Cortex of kidney (tissue), 1 donor: ENCODE measurements at places on chromosomes 11 and 22.

DNA sequence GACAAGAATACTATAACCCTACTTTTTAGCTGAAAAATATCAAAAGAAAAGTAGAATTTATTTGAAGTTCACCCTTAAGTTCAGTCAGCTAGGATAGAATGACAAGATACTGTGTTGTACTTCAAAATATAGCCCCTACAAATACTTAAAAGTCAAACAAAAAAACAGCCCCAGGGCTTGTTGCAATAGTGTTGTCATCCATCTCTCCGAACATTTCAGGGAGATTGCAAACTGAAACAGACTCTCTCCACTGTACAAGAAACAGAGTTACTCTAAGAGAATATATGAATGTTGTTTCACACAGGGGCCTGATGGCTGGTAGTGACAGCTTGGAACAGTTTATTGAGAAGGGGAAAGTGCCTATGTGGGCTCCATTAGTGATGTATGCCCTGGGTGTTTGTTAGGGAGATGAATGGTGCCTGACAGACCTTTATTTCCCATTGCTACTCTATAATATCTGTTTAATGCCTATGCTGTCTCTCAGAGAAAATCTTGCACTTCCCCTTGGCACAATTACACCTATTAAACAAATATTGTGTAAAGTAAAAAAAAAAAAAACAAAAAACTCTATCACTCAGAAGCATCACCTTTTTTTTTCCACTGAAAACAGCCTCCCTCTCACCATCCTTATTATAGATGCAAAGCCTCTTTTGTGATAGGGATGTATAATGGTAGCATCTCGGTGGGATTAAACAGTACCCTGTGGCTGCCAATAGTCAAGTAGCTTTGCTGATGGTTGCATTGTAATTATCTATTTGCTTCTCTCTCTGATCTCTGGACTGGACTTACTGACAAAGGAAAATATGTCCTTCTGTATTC is 506.3 kb upstream of the LUZP2 start:
- no peak for DNase-seq

GRCh38 chr11:121766991-121767390 is 314.2 kb upstream of the SORL1-AS1 start:
- DNase-seq: no peak

DNA sequence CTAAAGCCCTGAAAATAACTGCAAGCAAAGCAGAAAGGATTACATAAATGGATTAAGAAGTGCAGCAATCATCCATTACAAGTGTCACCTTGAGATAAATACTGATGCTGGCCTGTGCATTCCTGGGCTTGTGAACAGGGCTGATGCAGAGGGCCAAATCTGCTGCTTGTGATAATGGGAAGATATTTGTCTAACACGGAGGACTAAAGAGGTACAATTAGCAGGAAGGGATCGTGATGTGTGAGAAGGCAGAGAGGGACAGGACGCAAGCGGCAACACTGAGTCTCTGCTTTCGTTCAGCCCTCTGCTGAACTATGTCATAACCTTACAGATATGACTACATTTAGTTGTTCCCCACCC is 107.7 kb upstream of the DDI1 start:
- no peak for DNase-seq

DNA sequence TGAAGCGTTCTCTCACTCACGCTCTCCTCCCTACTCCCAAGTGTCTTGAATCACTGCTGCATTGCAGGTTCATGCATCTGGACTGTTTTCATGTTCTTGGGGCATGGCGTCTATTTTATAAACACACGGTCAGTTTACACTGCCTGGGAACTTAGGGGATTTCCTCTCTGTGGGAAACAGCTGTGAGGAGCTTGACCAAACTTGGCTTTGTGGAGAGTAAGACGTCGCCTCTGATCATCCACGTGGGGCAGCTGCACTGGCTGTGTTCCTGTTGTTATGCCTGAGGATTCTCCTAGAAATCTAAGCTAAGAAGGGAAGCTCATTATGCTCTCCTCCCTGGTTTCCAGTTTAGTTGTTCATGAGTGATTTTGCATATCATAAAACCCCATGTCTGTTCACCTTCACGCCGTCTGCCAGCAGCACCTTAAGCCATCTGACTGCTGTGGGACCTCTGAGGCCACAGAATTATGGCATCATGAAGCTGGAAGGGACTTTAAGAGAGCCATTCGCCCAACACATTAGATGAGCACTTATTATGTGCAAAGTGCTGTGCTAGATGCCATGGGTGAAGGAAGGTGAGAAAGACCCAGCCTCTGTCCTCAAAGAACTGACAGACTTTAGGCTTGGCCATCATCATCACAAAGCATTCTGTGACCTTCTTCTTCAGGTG is 38.8 kb upstream of the POU2AF1 start:
- no peak for DNase-seq

GRCh38 chr11:16738947-16739815 is 734 bp downstream of the C11orf58 start:
- DNase-seq: no peak

- no peak for DNase-seq
Observed at GRCh38 chr11:101048479-101048878, 81.1 kb downstream of the PGR start.

- no peak for DNase-seq
Observed at GRCh38 chr11:14673824-14674405, 30.3 kb downstream of the PDE3B start.

DNA sequence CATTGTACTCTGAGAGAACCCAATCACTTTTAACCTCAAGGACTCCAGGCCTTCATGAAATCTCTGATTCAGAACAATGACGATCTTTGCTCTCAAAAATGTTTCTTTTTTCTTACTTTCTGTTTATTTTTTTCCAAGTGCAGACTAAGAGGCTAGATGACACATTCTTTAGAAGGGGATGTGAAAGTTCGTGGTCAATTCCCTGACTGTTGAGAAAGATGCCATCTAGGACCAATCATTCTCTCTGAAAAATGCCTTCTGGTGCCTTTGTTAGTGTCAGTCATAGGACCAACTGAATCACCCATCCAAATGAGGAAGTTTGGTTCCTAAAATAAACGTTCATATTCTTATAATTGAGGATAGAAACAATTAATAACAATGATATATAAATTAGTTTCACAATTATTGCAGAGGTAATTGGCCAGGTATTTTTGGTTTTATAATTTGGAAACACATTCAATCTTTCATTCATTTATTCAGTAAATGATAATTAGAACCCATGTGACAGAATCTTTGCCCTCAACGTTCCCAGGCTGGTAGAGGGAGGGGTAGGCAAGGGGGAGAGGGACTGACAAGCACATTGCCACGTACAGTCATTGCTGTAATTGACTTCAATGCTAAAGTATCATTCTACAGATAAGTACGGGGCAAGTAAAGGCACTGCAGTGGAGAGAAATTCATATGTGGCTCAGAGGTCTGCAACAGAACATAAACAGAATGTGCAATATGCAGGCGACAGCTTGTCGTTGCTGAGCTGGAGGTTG is 333.4 kb upstream of the MPPED2 start:
- no peak for DNase-seq

GRCh38 chr22:20578707-20579106 is 71.3 kb downstream of the MED15 start:
- DNase-seq: no peak

DNA sequence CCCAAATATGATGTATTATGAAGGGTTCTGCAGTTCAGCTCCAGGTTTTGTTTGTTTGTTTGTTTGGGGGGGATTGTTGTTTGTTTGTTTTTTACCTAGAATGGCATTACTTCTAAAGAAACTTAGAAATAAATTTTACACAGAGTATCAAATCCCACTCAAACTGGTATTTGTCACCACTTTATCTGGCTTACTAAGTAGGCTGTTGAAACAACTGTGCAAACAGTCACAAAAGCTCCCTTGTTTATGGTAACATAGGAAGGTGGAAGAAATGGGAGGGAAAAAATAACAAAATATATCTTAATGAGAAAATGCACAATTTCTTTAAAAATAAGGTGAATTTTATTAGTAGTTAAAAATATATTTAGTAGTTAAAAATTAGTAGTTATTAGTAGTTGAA is 108.3 kb upstream of the ANO5 start:
- no peak for DNase-seq

- DNase-seq: no peak
Observed at GRCh38 chr22:36117053-36117554, 43.5 kb downstream of the APOL3 start.

DNA sequence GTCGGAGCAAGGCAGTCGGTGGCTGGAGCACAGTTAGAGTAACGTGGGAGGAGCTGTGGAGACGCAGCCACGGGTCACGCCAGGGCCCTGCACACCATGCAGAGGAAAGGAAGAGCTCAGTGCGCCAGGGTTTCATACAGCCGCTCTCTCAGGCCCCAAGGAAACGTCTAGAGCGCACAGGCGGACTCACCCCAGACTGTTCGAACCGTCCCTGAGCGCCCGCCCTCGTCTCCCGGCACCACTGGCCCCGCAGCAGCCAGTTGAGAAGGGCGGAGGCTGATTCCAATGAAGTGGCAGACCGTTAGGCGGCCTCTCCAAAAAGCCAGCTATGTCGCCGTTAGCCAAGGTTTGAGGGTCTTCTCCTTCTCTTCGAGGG is 483 bp upstream of the HYLS1 start:
- no peak for DNase-seq

DNA sequence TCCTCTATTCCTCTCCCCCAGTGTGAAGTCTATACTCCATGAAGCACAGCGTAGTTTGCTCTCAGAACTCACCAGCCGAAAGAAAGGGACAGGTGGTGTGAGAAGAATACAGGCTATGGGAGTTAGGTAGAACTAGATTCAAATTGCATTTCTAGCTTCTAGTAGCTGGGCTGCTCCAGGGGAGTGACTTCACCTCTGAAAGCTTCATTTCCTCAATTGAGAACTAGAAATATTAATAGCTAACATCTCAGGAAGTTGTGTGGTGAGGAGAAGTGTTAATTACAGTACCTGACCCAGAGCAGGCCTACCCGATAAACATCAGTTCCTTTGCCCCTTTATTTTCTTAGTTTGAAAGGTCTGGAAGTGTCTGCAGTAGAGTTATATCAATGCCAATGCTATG is 484.7 kb upstream of the TENM4 start:
- no peak for DNase-seq

GRCh38 chr22:49550141-49550430 is 277.6 kb downstream of the BRD1 start:
- DNase-seq: no peak

DNA sequence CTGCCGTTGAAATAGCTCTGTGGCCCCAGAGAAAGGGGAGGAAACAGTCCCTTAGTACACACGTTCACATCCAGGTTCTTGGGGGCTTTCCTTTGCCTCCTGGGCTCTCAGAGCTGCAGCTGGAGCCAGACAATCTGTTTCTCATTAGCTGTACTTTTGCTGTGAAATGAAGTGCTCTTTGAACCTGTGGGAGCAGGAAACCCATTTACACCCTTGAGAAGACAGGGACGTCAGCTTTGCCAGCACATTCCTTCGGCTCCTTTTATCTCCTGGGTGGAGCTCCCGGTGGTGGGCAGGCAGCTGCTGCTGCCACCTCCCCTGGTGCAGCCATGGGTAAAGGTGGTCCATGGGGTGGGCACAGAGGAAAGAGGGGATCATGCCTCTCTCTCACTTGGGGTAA is 80.6 kb upstream of the TIMP3 start:
- DNase-seq: no peak

GRCh38 chr11:540583-541432 is 3.5 kb downstream of the LRRC56 start:
- DNase-seq: no peak

GRCh38 chr22:39301926-39302325 is 17.5 kb downstream of the RPL3 start:
- DNase-seq: no peak

- no peak for DNase-seq
Observed at GRCh38 chr22:27502327-27502726, 299.2 kb downstream of the MN1 start.

DNA sequence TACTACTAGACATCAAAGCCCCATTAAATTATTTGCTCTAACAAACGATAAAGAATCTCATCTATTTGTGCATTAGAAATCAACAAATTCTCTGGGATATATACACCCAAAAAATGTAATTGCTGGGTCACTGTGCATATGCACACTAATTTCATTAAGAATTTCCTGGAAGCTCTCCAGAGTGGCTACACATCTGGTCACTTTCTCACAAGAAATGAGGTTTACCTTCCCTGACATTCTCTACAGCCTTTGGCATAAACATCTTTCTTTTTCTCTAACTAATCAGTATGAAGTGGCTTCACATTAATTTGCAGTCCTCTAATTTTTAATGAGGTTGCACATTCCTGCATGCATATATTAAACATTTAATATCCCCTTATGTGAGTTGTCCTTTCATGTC is 150.8 kb upstream of the ANO5 start:
- DNase-seq: no peak

DNA sequence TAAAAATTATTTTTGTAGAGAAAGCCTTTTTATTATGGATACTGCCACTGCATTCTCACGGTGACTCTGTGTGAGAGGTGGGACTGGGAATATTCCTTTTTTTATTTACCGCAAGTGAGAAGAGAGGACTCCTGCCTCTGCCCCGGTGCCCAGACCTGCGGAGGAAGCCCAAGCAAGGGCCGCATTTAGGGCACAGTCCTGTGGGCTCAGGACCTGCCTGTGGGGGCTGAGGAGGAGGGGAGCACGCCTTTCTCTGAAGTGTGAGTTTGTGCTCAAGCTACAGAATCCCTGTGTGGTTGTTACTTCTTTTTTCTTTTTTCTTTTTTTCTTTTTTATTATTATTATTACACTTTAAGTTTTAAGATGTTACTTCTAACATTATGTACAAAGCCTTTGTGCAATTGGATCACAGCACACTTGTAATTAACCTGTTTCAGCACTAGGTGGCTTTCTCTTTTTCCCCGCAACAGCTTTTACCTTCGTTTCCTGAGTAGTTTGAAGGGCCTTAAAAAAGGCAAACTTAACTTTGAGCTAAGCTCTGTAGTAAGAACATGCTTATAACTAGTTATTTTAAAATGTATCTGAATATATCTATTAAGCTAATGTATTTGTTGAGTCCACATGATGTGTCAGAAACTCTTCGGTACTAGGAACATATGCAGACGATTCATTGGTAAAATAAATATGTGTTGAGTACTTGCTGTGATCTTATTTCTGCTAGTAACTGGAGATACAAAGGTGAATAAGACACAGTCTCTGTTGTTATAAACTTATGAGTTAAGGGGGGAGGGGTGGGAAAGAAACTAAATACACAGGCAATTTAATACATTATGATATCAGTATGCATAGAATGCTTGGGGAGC is 18.3 kb downstream of the AMOTL1 start:
- DNase-seq: no peak

DNA sequence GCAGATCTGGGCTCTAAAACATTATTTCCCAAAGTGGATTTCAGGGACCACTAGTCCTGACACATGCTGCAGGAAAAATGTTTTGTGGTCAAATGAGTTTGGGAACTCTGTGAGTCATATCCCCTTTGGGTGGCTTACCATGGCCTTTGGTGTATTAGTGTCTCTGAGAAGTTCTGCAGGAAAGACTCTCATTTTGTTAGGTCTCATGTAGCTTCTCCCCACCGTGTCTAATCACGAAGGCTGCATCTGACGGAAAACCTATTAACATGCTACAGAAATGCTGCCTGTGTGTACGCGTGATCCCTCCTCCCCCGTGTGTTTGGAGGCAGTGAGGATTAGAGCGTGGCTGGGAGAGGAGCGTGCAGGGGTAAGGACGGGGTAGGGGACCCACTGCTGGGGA is 191.7 kb downstream of the ST3GAL4 start:
- DNase-seq: no peak
